Stimulated activated CD4-positive, alpha-beta T cell treated with anti-CD3 and anti-CD28 coated beads, Interleukin-4, amount 100 ng/mL, for 4 hours (primary cell): ENCODE measurements at places on chromosomes 13 and 19.

DNA sequence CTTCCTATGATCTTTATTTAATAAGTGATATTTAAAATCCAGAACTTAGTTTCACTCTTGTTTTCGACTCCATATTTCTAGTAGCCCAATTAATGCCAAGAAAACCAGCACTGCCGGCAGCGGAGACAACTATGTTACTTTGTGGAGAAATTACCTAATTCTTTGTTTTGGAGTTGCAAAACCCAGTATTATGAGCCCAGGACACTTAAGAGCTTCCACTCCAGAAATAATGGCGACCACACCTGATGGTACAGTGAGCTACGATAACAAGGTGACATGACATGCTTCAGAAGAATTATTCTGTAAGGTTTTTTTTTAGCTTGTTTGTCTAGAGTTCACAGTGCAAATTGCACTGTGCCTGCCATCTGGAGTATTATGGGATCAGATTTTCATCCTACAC is 136.4 kb downstream of the ZAR1L start:
- DNase-seq: no peak

GRCh38 chr13:104198801-104199200 is 1132.6 kb upstream of the SLC10A2 start:
- no peak for DNase-seq

DNA sequence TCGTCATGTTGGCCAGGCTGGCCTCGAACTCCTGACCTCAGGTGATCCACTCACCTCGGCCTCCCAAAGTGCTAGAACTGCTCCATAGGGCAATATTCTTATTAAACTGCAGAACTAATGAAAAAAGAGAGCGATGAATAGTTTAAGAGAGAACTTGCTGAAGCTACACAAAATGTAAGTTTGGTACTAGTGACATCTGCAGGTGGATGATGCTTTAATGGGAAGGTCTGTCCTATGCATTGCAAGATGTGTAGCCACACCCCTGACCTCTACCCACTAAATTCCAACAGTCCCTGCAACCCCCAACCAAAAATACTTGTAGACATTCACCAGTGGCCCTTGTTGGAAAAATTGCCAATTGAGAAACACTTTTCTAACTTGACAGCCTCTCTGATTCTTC is 117.8 kb downstream of the NALCN start:
- no peak for DNase-seq

- no peak for DNase-seq
Observed at GRCh38 chr13:43360171-43360570, 336.8 kb downstream of the DNAJC15 start.

- DNase-seq: no peak
Observed at GRCh38 chr13:103844471-103844870, 778.3 kb upstream of the SLC10A2 start.

DNA sequence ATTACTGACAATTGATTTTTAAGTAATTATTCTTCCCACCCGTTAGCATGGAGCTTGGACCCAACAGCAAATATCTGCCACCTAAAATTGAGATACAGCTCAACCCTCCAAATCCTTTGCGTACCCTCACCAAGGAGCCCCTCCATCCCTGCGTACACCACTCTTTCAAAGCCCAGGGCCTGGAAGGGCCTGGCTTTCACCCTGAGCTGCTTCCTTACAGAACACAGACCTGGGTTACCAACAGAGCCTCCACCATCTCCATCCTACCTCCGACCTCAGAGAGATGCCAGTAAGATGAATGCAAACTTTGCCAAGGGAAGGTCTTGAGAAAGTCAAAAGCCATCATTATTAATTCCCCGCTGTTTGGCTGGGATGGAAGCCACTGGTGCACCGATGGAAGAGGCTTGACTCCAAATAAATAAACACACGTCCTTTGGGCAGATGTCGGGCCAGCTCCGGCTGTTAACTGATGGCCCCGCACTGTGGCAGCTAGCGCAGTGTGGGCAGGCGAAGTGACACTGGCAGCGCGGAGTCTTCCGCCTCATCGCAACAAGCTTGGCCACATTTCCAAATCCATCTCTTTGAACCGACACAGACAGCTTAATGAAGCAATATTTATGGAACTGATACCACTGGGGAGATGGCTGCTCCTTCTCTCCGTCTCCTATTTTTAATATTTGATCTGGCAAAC is 150.2 kb upstream of the VSTM2B start:
- no peak for DNase-seq

DNA sequence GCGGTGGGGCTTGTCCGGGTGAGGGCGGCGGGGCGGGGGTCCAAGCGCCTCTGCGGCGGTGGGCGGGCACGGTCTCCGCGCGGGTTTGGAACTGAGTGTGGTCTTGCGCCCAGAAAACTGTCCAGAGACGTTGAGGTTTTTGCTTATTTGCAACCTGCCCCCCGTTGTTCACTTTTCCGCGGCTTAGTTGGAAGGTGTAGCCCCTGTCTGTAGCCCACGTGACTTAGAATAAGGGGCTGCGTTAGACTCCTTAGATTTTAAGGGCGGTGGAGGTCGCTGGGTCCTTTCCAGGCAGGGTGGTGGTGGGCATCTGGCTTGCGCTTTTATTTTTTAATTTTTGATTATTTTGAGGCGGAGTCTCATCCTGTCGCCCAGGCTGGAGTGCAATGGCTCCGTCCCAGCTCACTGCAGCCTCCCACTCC is 748 bp downstream of the RPS15 start:
- DNase-seq: no peak

- DNase-seq: no peak
Observed at GRCh38 chr19:31319465-31319864, 29.8 kb downstream of the TSHZ3 start.

DNA sequence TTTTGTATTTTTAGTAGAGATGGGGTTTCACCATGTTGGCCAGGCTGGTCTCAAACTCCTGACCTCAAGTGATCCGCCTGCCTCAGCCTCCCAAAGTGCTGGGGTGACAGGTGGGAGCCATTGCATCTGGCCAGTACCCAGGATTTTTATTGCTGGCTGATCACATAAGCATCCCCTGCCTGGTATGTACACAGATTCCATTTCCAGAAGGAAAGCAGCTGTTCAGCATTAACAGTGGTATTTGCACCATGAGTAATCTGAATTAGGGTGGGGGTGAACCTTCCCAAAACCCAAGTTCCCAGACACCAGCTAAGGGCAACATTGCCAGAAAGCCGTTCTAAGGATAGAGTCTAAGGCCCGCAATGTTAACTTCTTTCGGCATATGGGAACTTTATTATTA is 7.3 kb downstream of the ZNF555 start:
- DNase-seq: no peak

DNA sequence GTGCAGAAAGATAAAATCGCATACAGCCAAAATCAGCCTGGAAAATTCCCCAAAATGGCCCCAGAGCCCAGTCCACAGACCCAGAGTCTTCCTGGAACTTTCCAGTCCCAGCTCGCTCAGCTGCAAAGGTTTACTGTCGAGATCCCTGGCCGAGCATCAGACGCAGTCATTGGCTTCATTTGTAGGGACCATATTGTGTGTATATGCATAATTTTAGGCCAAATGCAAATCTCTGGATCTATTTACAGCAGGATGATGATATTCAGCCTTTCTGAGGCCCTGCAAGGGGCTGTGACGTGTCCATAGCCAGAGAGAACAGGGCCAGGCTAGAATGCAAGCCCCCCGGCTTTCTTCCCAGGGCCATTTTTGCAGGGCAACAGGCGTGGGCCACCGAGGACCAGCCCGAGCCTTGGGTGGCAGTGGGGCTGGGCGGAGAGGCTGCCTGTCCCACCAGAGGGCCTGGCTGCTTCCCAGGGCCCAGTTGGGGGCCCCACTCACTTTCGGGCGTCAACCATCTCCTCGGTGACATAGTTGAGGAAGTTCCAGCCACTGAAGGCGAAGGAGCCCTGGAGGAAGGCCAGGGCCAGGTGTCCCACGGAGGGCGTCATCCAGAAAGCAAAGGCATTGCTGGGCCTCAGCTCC is 13.7 kb downstream of the SLC7A10 start:
- no peak for DNase-seq

- DNase-seq: no peak
Observed at GRCh38 chr13:99870541-99870940, 101.0 kb downstream of the ZIC5 start.

- no peak for DNase-seq
Observed at GRCh38 chr13:36710396-36710795, 36.6 kb downstream of the SERTM1 start.

- DNase-seq: no peak
Observed at GRCh38 chr13:43316946-43317353, 293.6 kb downstream of the DNAJC15 start.

DNA sequence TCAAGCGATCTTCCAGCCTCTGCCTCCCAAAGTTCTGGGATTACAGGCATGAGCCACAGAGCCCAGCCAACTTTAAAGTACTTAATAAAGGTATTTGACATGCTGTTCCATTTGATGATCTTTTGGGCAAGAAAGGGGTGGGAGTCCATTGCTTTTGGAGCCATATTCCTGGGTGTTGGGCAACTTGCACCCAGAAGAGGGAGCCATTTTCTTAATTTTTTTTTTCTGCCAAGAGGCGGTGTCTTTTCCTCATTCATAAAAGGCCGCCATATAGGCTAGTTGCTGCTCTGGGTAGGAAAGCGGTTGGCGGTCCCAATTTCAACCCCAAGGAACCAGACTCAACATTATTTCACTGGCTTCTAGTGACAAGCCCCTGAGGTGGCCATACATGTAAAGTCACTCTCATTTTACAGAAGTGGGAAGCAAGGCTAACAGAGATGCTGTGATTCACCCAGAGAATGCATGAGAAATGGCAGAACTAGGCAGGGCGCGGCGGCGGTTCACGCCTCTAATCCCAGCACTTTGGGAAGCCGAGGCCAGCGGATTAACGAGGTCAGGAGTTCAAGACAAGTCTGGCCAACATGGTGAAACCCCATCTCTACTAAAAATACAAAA is 139.6 kb downstream of the CACNA1A start:
- DNase-seq: no peak

- DNase-seq: no peak
Observed at GRCh38 chr19:17025991-17026658, 485 bp downstream of the CPAMD8 start.

DNA sequence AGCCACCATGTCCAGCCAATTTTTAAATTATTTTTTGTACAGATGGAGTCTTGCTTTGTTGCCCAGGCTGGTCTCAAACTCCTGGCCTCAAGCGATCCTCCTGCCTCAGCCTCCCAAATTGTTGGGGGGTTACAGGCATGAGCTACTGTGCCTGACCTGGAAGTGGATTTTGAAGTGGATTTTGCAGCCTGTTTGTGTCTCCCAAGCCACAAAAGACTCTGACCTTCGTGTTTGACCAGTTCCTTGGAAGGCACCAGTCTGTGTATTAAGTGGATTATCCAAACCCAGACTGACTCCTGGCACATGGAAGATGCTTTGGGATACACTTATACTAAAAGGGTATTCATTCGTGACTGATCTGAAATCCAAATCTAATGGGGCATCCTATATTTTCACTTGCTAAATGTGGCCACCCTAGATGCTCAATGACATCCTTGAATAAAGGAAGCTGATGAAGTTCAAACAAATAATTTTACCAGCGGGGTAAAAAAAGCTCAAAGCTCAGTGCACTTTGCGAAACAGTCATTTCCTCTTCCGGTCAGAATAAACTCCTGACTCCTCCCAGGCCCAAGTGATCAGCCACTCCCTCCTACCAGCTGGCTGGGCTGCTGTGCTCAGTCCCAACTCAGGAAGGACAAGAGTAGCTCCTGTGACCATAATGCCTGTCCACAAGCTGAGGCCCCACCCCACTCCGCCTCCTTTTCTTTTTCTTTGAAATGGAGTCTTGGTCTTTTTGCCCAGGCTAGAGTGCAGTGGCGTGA is 32.6 kb upstream of the GATAD2A start:
- no peak for DNase-seq

- DNase-seq: no peak
Observed at GRCh38 chr13:113653264-113654174, 4.5 kb downstream of the ATP4B start.

GRCh38 chr13:72221276-72221962 is 354.4 kb upstream of the DACH1 start:
- no peak for DNase-seq

GRCh38 chr13:20125129-20125782 is 35.6 kb downstream of the GJA3 start:
- DNase-seq: no peak
